ENCODE measurements at places on chromosomes 5 and 9.

DNA sequence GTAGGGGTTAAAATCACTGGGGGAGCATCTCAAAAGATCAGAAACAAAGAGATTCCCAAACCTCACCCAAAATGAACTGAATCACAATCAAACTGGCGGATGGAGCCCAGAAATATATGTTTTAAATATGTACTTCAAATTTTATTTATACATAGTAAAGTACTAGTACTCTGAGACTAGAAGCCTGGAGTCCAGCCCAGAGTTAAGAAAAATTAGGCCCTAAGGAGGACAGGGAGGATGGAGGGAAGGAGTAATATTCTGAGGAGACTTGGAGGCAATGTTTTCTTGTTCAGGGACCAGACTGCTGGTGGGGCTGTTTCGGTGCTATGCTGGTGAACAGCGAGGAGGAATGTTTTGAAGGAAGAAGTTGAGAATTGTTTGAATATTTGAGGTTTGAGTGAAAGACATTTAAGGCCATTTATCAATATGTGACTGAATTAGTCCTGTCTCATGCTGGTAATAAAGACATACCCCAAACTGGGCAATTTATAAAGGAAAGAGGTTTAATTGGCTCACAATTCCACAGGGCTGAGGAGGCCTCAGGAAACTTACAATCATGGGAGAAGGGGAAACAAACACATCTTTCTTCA lies 552.4 kb upstream of the DAB2 start:
- DNase-seq: no peak

- DNase-seq: no peak
Observed at GRCh38 chr5:112371067-112371466, 48.0 kb downstream of the EPB41L4A start.

GRCh38 chr9:93677641-93678136 lies 101.3 kb downstream of the PHF2 start:
- no peak for DNase-seq

DNA sequence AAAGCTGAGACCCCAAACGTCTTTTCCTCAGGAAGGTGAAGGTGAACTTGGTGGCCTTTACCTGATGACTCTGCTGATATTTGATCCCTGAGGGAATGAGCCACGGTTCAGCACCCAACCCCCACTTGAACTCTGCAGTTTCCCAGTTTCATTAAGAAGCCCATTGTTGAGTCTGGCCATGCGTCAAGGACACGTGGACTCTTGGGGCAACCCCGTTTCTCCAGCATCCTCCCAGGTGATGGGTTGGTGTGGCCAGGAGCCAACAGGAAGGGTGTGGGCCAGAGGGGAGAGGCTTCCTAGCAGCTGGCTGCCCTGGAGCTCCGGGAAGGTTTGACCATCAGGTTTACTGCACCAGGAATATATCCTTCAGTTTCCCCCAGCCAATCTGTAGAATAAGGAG lies 59.5 kb upstream of the GNE start:
- DNase-seq: peak; percentile 55

DNA sequence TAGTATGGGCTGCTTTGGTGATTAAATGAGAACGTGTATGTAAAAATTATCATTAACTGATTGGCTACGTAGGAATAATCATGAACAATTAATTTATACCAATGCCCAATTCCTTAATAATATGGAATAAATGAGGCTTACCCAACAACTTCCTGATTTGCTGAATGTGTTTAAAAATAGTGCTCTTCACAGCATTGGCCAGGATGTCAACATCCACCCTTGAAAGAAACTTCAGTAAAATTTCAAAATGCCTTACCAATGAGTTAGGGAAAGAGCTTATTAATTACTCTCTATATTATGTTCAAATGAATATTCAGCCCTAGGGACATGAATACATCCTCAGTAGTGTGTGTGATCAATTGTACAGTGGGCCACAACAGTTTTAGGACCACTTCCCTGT lies 401.4 kb downstream of the PSAT1 start:
- no peak for DNase-seq

DNA sequence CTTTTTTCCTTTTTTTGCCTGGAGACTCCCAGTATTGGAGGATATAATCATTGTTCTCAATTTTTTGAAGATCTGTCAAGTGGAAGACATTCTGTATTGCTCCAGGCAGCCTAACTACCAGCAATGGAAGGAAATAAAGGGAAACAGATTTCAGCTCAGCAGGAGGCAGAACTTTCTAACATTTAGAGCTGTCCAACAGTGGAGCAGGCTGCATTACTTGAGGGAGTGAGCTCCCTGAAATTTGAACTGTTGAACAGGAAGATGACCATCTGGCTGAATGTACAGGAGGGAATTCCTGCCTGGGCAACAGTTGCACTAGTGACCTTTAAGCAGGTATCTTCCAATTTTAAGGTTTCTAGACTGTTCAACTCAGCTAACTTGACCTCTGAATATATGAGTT lies 1.1 kb upstream of the GAPVD1 start:
- no peak for DNase-seq

- no peak for DNase-seq
Observed at GRCh38 chr5:68245319-68245718, 29.8 kb downstream of the PIK3R1 start.

DNA sequence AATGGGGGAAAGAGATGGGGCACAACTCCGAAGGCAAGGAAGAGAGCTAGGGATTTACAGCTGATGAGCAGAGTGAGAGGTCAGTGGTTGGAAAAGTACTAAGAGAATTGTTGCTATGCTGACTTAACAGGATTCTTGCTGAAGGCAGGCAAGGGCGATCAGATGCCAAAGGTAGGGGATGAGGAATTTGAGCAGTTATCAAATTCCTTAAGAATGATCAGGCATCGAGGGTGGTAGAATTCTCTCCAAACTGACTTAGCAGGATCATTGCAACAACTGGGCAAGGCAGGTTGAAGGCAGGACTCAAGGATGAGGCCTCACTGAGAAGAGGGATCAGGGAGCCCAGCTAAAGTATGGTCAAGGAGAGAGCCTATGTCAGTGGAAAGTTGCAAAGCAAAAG lies 171.0 kb downstream of the HSD17B3 start:
- no peak for DNase-seq

DNA sequence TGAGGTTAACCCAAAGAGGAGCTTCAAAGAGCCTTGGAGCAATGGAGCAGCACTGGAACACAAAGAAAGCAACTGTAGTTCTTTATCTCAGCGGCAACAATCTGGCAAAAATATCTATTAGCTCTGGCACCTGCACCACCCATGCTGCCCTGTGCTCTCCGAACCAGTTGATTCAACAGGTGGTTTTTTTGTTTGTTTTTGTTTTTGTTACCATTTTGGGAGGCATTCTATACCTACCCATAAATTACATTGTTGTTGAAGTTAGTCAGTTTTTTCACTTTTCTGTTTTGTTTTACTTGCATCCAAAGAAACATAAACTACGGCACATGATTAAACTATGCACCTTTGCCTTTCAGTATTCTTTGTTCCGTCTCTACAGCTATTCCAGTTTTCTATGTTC lies 16.2 kb downstream of the ESM1 start:
- DNase-seq: no peak

DNA sequence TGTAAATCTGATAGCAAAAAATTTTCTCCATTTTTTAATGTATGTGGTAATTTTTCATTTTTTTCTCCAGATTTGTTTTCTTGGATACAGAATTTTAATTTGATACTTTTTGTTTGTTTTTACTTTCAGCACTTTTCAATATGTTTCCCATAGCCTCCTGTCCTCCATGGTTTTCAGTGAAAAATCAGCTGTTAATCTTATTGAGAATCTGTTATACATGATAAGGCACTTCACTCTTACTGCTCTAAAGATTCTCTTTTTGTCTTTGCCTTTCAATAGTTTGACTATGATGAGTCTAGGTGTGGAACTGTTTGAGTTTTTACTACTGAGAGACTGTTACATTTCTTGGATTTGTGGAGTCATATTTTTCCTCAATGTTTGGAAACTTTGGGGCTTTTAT lies 455.7 kb upstream of the NUDT12 start:
- no peak for DNase-seq

GRCh38 chr5:431001-431710 lies 11.8 kb upstream of the EXOC3 start:
- DNase-seq: no peak

GRCh38 chr5:148386041-148386440 lies 2.3 kb downstream of the FBXO38 start:
- DNase-seq: no peak

DNA sequence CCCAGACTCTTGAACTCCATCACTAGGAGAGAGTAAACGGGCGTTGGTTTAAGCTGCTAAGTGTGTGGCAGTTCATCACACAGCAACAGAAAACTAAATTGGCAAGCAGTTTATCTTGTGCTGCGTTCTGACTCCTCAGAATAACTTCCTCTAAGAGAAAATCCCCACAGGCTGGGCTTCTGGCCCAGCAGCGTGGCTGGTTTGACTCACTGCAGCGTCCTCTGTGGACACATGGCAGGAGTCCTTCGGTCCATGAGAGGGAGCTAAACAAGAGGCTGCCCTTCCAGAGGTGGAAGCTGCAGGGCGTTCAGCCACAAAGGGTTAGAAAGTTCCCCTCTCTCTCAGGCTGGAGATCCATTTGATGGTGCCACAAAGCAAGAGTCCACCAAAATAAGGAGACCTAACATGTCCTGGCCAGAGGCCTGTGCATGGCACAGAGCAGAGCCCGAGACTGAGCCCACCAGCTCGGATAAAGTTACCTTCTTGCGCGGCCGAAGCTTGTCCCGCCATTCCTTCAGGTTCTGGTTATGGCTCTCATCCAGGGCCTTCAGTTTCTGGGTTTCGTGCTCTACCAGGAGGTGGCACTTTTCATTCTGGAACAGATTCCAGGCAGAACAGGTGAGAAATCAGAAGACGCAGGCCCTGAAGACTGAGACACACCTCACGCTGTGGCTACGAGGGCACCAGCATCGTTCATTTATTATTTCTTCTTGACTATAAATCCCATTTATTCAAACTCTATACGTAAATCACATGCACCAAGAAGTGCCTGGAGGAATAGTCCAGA lies 46.2 kb upstream of the FBXW11 start:
- no peak for DNase-seq

- DNase-seq: no peak
Observed at GRCh38 chr5:417301-418161, 25.4 kb upstream of the EXOC3 start.

GRCh38 chr9:92499701-92500100 lies 17.4 kb upstream of the ASPN start:
- DNase-seq: no peak

DNA sequence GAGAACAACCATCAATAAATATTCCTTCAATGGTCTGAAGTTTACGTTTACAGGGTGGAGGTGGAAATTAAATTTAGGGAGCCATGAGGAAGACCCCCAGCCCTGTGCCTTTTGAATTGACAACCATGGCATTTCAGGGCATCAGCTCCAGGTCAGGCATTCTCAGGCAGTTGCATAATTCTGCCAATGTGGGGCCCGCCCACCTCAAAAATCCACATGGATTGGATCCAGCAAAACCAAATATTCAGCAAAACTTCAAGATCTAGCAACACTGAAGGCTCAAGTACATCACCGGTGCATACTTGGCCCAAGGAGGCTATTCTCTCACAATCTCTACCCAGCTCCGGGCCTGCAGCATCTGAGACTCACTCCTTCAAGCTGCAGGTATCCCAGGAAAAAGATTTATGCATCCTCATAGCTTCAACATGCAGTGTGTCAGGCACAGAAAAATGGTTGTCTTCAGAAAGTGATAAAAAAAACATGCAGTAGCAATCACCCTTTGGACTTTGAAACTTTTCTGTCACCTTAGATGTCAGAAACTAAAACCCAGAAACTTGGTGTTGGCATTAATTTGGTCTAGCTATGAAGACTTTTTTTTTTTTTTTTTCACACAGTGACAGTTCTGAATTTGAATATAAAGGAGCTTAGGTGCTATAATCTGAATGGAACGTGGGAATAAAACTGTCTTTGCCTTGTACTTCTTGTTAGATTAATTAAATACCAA lies 21.4 kb upstream of the ANXA2R start:
- DNase-seq: no peak

DNA sequence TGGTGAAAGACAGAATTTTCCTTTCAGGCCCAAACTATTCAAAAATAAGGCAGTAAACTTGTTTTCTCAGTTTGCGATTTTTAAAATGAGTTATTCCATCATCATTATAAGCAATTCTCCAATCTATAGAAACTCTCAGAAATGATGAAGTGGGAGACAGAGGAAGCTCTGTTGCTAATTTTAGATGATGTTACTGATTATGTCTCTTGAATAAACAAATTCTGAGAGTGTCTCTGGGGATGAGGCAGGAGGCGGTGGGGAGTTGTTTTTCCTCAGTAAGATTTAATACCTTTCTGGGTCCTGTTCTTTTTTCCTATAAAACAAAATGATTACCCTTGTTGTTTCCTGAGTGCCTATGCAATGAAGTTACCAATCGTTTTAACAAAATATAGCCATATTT lies 43.9 kb upstream of the TEX48 start:
- no peak for DNase-seq

DNA sequence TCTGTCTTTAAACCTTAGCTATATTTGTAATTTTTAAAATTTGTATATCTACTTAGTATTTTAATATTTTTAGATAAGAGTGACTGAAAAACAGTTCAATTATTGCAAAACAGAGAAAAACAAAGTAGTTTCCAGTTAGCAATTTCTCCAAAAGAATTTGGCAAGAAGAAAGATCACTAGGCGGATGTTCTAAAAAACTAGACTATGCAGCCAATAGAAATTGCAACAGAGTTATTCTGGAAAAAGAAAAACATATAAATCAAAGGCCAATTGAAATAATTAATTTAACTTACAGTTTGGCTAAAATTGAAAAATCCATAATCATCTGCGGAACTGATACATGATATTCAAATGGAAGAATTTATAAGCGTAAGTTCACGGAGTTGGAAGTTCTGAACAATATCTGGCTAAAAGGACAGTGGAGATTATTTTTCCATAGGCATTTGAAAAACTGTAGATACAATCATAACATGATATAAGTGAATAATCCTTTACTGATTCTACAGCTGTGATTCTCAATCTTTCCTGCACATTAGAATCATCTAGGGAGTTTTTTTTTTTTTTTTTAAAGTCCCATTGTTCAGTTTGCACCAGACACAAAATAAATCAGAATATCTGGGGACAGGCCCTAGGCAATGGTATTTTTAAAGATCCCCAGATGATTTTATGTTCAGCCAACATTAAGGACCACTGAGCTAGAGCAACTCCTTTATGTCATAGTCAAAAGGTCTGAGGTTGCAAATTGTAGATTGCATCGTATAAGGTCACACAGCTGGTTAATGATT lies 605.1 kb upstream of the DAB2 start:
- no peak for DNase-seq
